ENCODE measurements at places on chromosomes 13 and 19. TPM values are rescaled to one million over a fixed set of nuclear protein-coding genes. Genes with fewer than 3 reads are reported as not detected.

The MYH14 gene
- total RNA-seq: not detected

The LIM2 gene
- not detected for total RNA-seq

The SHD gene
- not detected for total RNA-seq

The CEBPA gene
- total RNA-seq: 0.14 TPM

The TNFSF13B gene
- 17.3 TPM for total RNA-seq

The ZNF575 gene
- total RNA-seq: 6.9 TPM

The MVB12A gene
- 38.8 TPM for total RNA-seq

The CTXN1 gene
- total RNA-seq: not detected

The DLEU7 gene
- not detected for total RNA-seq

The GPR4 gene
- not detected for total RNA-seq

The DHDH gene
- 2.1 TPM for total RNA-seq

The SIPA1L3 gene
- 24.2 TPM for total RNA-seq

The URI1 gene
- 55.4 TPM for total RNA-seq

The TMEM238 gene
- 28.2 TPM for total RNA-seq

The COL5A3 gene
- total RNA-seq: 0.03 TPM

The OCEL1 gene
- total RNA-seq: 29.0 TPM

The ZNF540 gene
- 3.2 TPM for total RNA-seq

The TMEM91 gene
- 8.9 TPM for total RNA-seq

The PGLYRP2 gene
- total RNA-seq: not detected

The FPR1 gene
- total RNA-seq: not detected

The RYR1 gene
- 1.8 TPM for total RNA-seq

The ACTMAP gene
- 18.2 TPM for total RNA-seq

The HCST gene
- total RNA-seq: 204 TPM

The KLHL1 gene
- total RNA-seq: not detected

The SSC5D gene
- total RNA-seq: 0.53 TPM

The ZNF285 gene
- total RNA-seq: 1.2 TPM

The MADCAM1 gene
- total RNA-seq: 0.26 TPM

The ICAM5 gene
- total RNA-seq: 0.35 TPM

The ZNF599 gene
- 6.8 TPM for total RNA-seq

The COL4A2 gene
- total RNA-seq: not detected

The SLC25A42 gene
- total RNA-seq: 25.9 TPM

The TPTE2 gene
- total RNA-seq: not detected

The ZNF69 gene
- total RNA-seq: 4.9 TPM

The MICU2 gene
- 33.2 TPM for total RNA-seq

The ZFR2 gene
- 0.40 TPM for total RNA-seq

The C19orf38 gene
- 3.3 TPM for total RNA-seq

The PDE4C gene
- not detected for total RNA-seq

The CGB1 gene
- total RNA-seq: not detected

The MTUS2 gene
- not detected for total RNA-seq

The GPALPP1 gene
- total RNA-seq: 30.7 TPM

The STARD13 gene
- total RNA-seq: 0.10 TPM

The ZNF221 gene
- total RNA-seq: 1.2 TPM

The TDRD12 gene
- 0.40 TPM for total RNA-seq

The ZNF440 gene
- 16.5 TPM for total RNA-seq

The SIGLEC9 gene
- total RNA-seq: 1.2 TPM

The ZMYM5 gene
- total RNA-seq: 16.8 TPM

The TYROBP gene
- 0.43 TPM for total RNA-seq

The GGACT gene
- total RNA-seq: 5.6 TPM

The ZNF99 gene
- not detected for total RNA-seq

The CCDC8 gene
- total RNA-seq: not detected

The SPACA4 gene
- total RNA-seq: not detected

The OR4F17 gene
- not detected for total RNA-seq

The SYMPK gene
- 83.3 TPM for total RNA-seq

The LMO7 gene
- 30.8 TPM for total RNA-seq

The ZNF17 gene
- 14.3 TPM for total RNA-seq

The ZNF418 gene
- total RNA-seq: 7.5 TPM

Data from activated naive CD4-positive, alpha-beta T cell treated with anti-CD3 and anti-CD28 coated beads, Interleukin-2, amount 10 ng/mL, durations not matched to agents 5 hours and 36 hours (primary cell).